Urinary bladder (tissue), 4 donors: ENCODE measurements at places on chromosomes 2 and 18.

GRCh38 chr18:60123031-60123430, 223.2 kb downstream of the PMAIP1 start:
- DNase-seq: no peak

- no peak for DNase-seq
Measured at GRCh38 chr2:223801736-223802135, 35.6 kb downstream of the AP1S3 start.

DNA sequence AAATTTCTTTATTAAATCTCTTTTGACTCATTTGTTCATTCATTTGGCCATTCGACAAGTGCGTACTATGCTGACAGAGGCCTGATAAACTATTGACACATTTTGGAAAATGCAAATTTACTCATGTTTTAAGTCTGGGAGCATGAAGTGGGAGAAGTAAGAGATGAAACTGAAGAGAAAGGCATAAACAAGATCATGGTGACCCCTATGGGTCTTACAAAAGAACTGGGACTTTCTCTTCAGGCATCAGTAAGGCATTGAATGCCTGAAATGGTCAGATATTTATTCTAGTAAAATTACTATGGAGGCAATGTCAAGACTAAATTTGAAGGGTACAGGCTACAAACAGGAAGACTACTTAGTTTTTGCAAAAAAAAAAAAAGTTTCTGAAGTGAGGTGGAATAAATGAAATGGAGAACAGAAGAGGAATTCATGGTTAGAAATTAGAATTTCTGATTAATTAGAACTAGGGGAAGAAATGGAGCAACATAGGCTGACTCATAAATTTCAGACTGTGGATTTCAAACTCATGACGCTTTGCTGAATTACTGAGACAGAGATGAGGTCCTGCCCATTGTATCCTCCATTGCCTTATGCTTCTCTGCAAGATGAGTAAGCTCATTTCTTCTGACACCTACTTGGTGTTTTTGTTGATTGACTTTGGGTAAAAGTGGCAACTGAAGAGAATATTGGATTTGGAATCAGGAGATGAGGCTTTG, 32.7 kb downstream of the VSNL1 start:
- DNase-seq: no peak

DNA sequence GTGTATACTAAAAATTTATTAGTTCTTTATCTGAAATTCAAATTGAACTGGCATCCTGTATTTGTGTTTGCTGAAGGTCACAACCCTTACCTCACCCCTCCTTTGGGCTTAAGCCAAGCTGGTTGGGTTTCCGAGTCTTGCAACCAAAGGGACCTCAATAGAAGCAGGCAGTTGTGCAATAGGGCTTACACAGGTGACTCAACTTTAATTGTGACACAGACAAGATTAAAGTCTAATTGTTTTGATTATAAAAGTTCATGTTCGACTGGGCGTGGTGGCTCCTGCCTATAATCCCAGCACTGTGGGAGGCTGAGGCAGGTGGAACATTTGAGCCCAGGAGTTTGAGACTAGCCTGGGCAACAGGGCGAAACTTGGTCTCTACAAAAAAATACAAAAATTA, 71.5 kb downstream of the RAB31 start:
- DNase-seq: no peak

DNA sequence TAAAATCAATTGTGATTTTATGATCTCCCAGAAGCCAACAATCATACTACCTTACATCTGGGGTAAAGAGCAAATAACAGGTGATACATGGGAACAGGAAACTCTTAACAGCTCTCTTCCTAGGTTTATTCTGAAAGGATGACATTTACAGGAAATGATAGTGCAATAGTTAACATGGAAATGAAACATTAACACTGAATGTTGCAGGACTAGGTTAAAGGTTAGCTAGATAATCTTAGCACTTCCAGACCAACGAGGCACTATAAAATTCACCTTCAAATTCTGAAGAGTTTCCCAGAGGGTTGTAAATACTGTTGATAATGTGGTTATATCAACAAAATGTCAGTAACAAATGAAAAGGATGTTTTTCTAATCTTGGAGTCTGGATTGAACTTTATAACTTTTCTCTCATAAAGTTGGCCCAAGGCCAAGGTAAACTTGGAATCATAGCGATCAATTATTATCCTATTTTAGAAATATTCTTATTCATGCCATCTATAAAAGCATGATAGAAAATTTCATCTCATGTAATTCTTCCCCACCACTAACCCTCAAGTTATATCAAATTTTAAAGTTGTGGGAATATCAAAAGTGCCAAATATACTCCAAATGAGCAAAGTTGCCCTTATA, 32.9 kb upstream of the GCG start:
- no peak for DNase-seq

DNA sequence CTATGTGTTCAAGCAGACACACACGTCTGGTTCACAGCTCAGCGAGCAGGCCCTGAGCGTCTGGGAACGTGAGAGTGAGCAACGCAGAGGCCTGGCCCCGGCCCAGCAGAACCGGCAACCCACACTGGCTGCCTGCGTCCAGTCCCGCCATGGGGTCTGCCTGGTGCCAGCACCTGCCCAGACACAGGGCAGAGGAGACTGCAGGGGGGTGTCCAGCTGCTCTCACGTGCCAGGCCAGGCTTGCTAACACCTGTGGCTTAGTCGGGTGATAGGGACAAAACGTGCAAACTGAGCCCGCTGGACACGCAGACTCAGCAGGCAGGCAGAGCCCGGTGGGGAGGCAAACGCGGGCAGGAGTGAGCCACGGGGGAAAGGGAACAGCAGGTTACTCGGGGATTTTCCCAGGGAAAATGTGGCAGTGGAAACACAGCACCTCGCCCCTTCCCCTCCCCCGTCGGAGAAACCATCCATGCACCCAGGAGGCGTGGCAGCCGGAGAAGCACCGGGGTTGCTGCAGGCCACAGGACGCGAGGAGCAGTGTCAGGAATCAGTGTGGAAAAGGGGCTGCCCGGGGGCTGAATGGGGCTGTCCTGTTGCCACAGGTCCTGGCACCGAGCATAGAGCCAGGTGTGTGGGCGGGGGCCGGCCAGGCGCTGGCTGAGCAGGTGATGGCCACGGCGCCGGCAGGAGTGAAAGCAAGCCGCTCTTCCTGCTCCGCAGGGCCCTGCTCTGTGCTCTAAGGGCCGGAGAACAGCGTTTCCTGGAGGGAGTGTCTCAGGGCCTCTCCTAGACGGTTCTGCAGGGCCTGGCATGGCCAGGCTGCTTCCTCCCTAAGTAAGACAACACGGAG, 154.7 kb downstream of the HDAC4 start:
- DNase-seq: no peak

DNA sequence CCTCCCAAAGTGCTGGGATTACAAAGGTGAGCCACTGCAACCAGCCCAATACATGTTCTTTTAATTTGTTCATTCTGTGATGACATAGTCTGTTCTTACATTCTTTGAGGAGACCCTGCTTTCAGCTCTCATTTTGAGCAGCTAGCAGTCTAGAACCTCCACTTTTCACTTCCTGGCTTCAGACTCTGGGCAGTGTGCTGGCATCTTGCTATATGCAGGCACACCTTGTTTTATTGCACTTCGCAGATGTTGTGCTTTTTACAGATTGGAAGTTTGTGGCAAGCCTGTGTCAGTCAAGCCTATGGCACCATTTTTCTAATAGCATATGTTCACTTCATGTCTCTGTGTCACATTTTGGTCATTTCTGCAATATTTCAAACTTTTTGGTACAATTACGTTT, 72.4 kb downstream of the PRKCE start:
- no peak for DNase-seq

DNA sequence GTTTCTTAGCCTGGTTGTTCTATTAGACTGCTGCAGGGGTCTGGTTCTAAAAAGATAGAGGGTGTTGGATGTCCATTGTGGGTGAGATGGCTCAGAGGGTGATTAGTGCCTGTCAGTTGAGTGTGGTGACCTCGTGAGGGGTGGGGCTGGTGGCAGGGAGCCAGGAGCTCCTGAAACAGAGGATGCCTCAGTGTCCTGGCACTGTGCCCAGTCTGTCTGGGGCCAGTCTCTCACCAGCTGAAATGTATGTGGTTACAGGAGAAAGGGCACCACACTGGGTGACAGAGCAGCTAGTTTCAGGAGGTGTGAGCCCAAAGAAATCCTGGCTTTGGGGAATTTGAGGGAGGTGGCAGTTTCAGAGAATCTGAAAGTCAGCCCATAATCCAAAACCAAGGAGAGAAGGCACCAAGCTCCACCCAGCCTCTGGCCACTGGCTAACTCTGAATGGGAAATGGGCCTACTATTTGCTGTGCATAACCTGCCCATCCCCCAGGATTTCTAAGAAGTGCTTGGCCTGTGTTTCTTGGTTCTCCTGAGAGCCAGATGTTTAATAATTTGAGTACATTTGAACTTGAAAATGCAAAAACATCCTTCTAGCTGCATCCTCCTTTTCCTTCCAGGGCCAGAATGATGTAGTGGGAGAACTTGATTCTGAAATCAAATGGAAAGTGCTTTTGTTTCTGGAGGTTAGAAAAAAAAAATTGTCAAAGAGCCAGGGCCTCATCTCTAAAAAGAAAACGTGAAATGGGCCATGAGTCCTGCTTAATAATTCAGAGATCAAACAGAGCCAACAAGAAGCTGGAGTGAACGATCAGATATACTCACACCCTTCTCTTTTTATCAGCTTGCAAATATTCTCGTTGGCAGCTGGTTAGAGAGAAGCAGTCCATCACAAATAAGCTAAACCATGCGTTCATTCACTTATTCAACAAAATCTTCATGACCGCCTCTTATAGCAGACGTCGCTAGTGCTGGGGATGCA, 92.3 kb downstream of the B3GNT2 start:
- DNase-seq: no peak

- no peak for DNase-seq
Measured at GRCh38 chr18:44130376-44130942, 550.2 kb upstream of the SETBP1 start.
